Body of pancreas (tissue), 4 donors: ENCODE measurements at places on chromosomes 13 and 19. TPM values are rescaled to one million over a fixed set of nuclear protein-coding genes. Genes with fewer than 3 reads are reported as not detected.

- DNase-seq: peak; percentile 32
Measured at GRCh38 chr13:27712421-27712820, 79.9 kb upstream of the GSX1 start.

GRCh38 chr13:97082461-97083207, 88.4 kb upstream of the OXGR1 start:
- no peak for DNase-seq

Gene SIGLEC12
- total RNA-seq: not detected

DNA sequence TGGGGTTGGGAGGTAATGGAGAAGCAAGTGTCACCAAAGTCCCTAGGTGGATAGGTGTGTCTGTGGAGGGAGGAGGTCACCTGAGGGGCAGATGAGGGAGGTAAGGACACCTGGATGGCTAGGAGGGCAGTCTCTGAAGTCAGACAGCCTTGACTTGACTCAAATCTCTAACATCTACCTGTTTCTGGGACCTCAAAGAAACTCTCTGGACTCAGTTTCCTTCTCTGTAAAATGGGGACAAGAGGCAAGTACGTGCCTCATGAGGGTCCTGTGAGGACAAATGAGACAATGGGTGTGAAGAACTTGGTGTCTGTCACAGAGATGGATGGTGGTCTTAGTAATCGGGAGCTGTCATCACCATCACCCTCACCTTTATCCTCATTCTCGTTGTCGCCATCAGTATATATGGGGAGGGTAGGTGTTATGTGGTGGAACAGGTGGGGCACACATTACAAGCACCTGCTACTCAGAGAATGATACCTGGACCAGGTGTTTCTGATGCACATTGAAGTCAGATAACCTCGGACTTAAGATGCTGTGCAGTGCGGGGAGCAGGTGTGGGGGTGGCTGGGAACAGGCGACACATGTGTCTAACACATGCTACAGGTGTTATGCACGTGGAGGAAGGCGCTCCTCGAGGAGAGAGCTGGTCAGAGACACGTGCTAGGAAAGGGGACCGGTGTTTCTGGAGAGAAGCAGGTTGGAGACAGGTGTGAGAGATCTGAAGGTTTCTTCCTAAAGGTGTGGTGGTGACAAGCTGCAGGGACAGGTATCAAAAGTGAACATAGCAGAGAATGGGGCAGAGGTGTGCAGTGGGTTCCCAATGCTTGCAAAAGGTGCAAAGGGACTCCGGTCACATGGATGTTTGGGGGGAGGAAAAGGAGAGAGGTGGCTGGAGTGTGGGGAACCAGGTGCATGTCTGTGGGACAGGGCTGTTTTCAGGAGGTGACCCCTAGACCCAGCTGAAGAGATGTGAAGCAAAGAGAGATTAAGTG, 3.8 kb downstream of the ERFL start:
- no peak for DNase-seq

DNA sequence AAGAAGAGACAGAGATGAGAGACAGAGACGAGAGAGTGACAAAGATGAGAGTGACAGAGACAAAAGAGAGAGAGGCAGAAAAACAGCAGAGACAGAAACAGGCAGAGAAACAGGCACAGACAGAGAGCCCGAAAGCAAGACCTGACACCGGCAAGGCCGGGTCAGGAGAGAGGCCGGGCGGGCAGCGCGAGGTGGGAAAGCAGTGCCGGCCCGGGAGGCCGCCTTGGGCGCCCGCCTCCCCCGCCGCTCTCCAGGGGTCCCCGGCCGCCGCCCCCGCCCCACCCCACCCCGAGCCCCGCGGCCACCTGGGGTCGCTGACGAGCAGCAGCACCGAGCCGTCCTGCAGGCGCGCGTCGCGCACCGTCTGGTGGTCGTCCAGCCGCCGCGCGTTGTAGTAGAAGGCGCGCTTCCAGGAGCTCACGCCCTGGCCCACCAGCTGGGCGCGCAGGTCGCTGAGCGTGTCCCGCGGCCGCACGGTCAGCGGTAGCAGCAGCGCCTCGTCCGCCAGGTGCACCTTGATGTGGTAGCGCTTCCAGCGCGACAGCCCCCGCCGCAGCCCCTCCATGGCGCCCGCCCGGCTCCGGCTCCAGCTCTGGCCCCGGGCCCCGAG, at the start of gene TINCR:
TSS of gene TINCR (minus strand) at position 594 of the 610 bp plus-strand sequence.
- no peak for DNase-seq

DNA sequence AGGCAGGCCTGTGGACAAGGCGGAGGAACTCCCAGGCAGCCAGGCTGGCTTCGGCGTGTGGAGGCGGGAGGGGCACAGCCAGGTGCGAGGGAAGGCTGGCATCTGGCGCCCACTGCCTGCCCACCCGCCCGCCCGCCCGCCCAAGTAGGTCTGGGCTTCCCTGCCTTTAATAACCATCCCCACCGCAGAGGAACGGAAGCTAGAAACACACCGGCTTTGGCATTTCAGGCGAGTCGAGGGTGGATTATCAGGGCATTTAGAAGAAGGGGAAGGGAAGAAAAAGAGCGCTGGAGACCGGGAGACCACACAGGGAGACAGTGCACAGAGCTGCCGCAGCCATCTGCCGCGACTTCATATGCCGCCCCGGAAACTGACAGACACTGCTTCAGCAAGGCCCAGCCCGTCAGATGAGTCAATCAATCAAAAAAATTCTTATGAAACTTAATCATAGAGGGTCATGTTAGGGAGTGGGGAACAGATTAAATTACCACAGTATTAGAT, 199.7 kb downstream of the TSHZ3 start:
- no peak for DNase-seq

DNA sequence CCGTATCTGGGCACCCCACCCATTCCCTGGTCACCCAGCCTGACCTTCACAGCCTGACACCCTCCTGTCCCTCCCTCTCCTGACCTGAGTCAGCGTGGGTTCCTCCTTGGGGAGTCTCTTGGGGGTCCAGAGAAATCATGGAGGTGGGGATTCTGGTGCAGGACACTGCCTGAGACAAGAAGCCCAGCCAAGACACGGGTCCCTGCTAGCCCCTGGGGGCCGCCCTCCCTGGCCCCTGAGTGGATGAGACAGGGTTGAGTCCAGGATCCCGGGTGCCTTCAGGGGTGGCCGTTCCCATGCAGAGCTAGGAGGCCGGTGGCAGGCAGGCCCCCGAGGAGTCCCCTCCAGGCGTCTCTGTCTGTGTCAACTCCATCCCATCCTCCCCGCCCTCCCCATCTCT, 1.6 kb downstream of the MAP2K7 start:
- no peak for DNase-seq

DNA sequence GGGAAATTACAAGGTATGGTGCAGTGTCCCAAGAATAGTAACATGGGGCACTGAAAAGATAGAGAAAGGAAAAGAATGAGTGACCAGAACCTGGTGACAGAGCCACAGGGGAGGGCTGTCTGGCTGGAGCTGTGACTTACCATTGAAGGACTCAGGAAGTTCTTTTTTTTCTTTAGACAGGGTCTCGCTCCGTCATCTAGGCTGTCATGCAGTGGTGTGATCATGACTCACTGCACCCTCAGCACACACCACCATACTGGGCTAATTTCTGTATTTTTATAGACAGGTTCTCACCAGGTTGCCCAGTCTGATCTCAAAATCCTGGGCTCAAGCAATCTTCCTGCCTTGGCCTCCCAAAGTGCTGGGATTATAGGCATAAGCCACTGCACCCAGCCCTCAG, 8.8 kb upstream of the CPB2 start:
- DNase-seq: no peak

DNA sequence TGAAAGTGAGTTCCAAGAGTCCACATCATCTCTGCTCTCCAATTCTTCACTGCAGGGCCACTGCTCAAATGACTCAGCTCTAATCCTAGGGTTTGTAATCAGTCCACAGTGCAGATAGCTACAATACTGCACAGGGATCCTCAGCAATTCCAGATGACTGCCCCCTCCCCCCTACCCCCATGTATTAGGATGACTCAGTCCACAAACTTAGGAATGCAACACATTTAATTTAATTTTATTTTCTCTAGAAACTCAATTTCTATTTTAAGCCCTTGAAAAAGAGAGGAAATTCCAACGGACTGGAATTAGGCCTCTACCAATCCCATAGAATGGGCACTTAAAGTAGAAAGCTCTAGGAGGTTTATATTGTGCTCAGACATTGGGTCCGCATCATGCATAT, 173.8 kb upstream of the SOX21 start:
- DNase-seq: no peak

GRCh38 chr13:75776550-75776949, 140.4 kb downstream of the LMO7 start:
- DNase-seq: no peak

DNA sequence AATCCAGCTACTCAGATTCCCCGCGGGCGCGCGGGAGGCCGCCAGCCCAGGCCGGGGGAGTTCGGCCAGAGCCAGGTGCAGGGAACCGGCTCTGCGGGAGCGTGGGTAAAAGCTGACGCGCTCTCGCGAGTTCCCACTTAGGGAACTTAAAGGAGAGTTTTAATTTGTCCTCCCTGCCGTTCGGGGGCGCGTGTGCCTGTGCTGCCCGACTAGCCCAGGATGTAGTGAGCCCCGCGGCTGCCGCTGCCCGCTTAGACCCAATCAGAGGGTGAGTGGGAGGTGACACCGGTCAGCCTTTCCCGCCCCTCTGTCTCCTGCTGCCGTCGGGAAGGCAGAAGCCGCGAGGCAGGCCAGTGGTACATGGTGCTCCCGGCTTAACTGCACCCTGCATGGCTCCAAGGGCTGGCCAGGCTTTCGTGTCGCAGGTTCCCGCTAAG, 36.0 kb upstream of the NEK3 start:
- peak; percentile 82 for DNase-seq

- no peak for DNase-seq
Measured at GRCh38 chr13:80001510-80001842, 339.4 kb downstream of the SPRY2 start.

Gene ZMYM5
- 16.8 TPM for total RNA-seq

DNA sequence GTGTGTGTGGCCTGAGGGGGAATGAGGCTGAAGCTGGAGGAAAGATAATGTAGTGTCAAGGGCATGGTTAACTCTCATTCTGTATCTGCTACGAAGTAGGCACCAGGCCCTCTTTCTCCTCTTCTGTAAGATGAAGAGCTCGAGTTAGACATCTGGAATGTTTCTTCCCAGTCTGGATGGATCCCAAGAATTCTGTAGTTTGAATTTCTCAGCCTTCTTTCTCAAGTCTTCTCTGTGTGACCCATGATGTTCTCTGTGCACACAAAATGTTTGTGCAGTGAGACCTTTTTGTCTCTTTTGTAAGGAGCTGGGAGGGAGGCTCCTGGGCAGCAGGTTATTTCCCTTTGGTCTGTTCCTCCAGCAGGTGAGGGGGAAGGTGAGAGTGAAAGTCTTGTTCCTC, 13.7 kb downstream of the FGF9 start:
- no peak for DNase-seq

Gene PSG3
- total RNA-seq: not detected

DNA sequence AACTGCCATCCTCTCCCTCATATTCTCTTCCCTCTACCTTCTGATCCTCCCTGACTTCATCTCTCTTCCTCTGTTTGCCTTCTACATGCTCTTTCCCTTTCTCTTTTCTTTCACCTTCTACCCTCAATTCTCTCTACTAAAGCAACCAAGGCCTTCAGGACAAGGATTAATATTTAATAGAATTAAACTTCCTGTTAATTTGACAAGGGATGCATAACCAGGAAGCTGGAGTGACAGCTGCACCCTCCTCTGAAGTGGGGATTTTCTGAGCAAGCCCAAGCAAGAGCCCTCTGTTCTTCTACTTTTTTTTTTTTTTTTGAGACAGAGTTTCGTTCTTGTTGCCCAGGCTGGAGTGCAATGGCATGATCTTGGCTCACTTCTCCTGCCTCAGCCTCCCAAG, 63.4 kb upstream of the MED4 start:
- DNase-seq: peak; percentile 30

GRCh38 chr19:6412447-6413091, 12.0 kb downstream of the KHSRP start:
- peak; percentile 56 for DNase-seq

GRCh38 chr19:47652285-47652684, 43.4 kb downstream of the BICRA start:
- no peak for DNase-seq

DNA sequence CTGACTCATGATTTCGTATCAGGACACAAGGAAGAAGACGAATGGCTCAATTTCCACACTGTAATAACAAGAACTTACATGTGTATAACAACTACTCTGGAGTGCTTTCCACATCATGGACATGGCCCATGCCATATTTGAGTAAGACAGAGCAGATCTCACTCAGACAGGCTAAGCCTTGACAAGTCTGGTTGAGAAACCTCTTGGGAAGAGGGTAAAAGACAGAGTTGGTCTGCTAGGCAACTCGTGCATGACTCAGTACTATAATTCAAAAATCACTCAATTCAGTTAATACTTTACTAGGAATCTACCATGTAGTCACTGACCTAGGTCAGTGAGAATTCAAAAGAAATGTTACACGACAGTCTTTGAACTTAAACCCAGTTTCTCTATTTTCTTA, 5.7 kb upstream of the THSD1 start:
- no peak for DNase-seq

Gene ADM5
- not detected for total RNA-seq

GRCh38 chr13:59471106-59471505, 692.6 kb downstream of the DIAPH3 start:
- DNase-seq: no peak

Gene VRK3
- total RNA-seq: 32.7 TPM

GRCh38 chr19:31290931-31291590, 58.2 kb downstream of the TSHZ3 start:
- peak; percentile 22 for DNase-seq

- DNase-seq: no peak
Measured at GRCh38 chr19:56856822-56857221, 16.3 kb upstream of the PEG3 start.

- no peak for DNase-seq
Measured at GRCh38 chr13:48801255-48801654, 147.5 kb downstream of the CYSLTR2 start.

DNA sequence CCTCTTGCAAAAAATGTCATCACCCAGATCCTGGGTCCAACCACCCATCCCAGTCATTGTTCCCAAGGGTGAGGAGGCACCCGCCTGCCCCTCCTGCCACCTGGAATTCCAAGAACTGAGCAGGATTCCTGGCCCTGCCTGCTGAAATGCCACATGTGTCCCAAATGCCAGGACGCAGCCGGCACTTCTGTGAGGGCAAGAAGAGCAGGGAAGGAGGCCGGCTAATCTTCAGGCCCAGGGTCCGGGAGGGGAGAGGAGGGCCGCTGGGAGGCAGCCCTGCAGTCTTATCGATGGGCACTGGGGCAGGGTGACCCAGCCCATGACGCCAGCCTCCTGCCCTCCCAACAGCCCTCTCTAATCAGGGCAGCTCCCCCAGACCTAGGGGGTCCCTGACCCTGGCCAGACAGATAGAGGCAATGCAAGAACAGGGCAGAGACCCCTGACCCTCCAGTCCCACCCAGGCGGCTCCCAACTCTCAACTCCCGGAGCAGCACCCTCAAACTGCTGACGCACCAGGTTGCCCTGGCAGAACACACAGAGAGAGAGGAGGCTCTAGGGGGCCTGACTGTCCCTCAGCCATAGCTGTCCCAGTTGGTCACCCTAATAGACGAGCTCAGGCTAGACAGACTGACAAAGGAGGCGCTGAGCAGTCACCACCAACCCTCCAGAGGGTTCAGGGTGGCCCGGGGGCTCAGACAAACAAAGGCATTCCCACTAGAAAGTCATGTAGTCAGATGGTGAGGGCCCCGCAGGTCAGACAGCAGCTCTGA, 1.5 kb downstream of the MFSD12 start:
- no peak for DNase-seq

Gene RXFP2
- not detected for total RNA-seq
